Endothelial cell of umbilical vein (primary cell): ENCODE measurements at places on chromosomes 6 and 20. TPM values are rescaled to one million over a fixed set of nuclear protein-coding genes. Genes with fewer than 3 reads are reported as not detected.
A peak's percentile ranks its signal among the peaks of the same experiment; 100 is the strongest.

BAK1 gene
- 25.4 and 27.5 TPM in 2 replicates for total RNA-seq

C20orf204 gene
- 5.8 and 6.0 TPM in 2 replicates for total RNA-seq

CST7 gene
- total RNA-seq, result not detected in 2 replicates

C6orf58 gene
- total RNA-seq, result not detected in 2 replicates

STMND1 gene
- total RNA-seq, result not detected in 2 replicates

LY6G6D gene
- not detected in 2 replicates for total RNA-seq

HTR1B gene
- 54.7 and 57.5 TPM in 2 replicates for total RNA-seq

- no peaks in the 10 kb centered on the region for H3K4me1 ChIP-seq
- H3K36me3 ChIP-seq, result no peaks in the 10 kb centered on the region
- H3K4me3 ChIP-seq, result no peak overlapping the region
- H3K27me3 ChIP-seq, result no peaks in the 10 kb centered on the region
- DNase-seq, result no peak
Observed at GRCh38 chr6:160667639-160668481, 3.8 kb upstream of the LPA start.

GRCh38 chr20:22583773-22584521 lies 425 bp downstream of the FOXA2 start:
- peaks cover 91% of the 10 kb centered on the region for H3K27me3 ChIP-seq
- no peaks in the 10 kb centered on the region for H3K4me1 ChIP-seq
- H3K27ac ChIP-seq, result no peak overlapping the region
- no peak overlapping the region for H3K4me3 ChIP-seq

DNA sequence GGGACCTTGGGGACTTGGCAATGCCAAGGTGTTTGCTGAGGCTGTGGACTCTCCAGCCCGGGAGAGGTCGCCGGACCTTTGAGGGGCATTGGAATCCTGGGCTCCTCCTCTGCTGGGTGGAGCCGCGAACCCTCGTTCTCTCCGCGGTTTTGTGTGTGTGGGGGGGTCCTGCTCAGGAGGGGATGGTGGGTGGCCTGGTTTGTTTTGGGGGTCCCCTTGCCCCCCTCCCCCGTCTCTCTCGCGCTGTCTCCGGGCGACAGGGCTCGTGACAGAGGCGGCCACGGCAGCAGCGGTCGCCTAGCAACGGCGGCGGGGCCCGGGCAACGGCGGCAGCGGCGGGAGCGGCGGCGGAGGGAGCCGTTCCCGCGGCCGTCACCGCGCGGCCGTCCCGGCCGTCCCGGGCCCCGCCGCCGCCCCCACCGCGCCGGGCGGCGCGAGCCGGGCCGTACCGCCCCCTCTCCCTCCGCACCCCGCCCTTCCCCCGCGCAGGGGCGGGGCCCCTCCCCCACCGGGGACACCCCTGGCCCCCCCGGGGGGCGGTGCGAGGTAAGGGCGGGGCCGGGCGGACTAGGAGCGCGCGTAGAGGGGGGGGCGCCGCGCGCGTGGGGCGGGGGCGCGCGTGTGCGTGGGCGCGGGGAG lies 7.8 kb downstream of the SYNGAP1 start:
- H3K4me3 ChIP-seq, result peak overlapping the region; percentile 41
- peak; percentile 21 for DNase-seq
- H3K36me3 ChIP-seq, result no peaks in the 10 kb centered on the region
- no peak overlapping the region for H3K27ac ChIP-seq
- peaks cover 33% of the 10 kb centered on the region for H3K4me1 ChIP-seq

GRCh38 chr20:23294671-23295070 lies 55.9 kb upstream of the NXT1 start:
- H3K4me1 ChIP-seq, result no peaks in the 10 kb centered on the region
- no peak overlapping the region for H3K27ac ChIP-seq
- H3K4me3 ChIP-seq, result no peak overlapping the region
- no peaks in the 10 kb centered on the region for H3K36me3 ChIP-seq
- DNase-seq, result no peak

- no peak overlapping the region for H3K4me3 ChIP-seq
- H3K36me3 ChIP-seq, result no peaks in the 10 kb centered on the region
- no peak overlapping the region for H3K27ac ChIP-seq
- H3K27me3 ChIP-seq, result no peaks in the 10 kb centered on the region
- no peaks in the 10 kb centered on the region for H3K4me1 ChIP-seq
Observed at GRCh38 chr6:41722969-41723529, 12.4 kb downstream of the TFEB start.

- DNase-seq, result no peak
- no peak overlapping the region for H3K27ac ChIP-seq
- peaks cover 11% of the 10 kb centered on the region for H3K27me3 ChIP-seq
- no peaks in the 10 kb centered on the region for H3K4me1 ChIP-seq
- no peaks in the 10 kb centered on the region for H3K36me3 ChIP-seq
- no peak overlapping the region for H3K4me3 ChIP-seq
Observed at GRCh38 chr20:4574356-4574690, 147.4 kb upstream of the PRND start.

GRCh38 chr6:79302341-79302740 lies 67.9 kb upstream of the HMGN3 start:
- H3K27me3 ChIP-seq, result no peaks in the 10 kb centered on the region
- H3K4me3 ChIP-seq, result no peak overlapping the region
- no peak overlapping the region for H3K27ac ChIP-seq
- no peaks in the 10 kb centered on the region for H3K36me3 ChIP-seq
- no peak for DNase-seq
- H3K4me1 ChIP-seq, result peaks cover 3% of the 10 kb centered on the region

DNA sequence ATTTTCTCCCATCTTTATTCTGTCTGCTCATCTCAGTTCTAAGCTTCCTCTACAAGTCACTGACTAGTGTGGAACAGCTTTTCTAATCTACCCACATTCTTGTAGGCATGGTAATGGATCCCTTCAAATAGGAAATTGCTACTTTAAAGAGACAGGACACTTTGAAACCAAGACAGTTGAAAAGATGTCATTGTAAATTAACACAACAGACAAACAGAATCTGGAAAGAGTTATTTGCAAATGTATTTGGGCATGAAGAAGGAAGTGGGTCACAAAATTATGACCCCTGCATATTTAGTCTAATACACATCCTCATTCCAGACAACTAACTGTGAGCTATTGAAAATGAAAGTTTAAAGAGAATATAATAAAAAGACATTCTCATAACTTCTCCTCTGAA lies 298.2 kb upstream of the MARCKS start:
- peak overlapping the region; percentile 78 for H3K27ac ChIP-seq
- H3K36me3 ChIP-seq, result no peaks in the 10 kb centered on the region
- peak; percentile 62 for DNase-seq
- peaks cover 35% of the 10 kb centered on the region for H3K4me1 ChIP-seq

GRCh38 chr6:139114746-139115145 lies 20.1 kb upstream of the HECA start:
- no peaks in the 10 kb centered on the region for H3K36me3 ChIP-seq
- H3K4me3 ChIP-seq, result no peak overlapping the region
- no peak for DNase-seq
- no peaks in the 10 kb centered on the region for H3K4me1 ChIP-seq

DNA sequence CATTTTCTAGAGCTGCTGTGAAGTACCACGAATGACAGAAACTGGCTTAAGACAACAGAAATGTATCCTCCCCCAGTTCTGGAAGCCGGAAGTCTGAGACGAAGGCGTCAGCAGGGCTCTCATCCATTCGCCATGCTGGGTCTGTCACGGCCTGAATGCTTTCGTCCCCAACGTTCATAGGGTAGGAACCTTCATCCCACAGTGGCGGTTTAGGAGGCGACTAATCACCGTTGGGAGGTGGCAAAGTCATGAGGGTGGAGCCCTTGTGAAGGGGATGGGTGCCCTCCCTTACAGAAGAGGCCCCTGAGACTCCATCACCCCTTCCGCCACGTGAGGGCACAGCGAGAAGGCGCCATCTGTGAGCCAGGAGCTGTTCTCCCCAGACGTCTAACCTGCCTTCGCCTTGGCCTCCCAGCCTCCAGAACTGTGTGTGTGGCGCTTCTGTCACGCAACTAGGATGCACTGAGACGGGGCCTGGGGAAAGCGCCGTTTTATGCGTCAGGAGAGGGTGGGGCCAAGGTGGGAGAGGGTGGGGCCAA lies 250.3 kb downstream of the TTLL2 start:
- H3K27ac ChIP-seq, result no peak overlapping the region
- DNase-seq, result no peak
- H3K27me3 ChIP-seq, result no peaks in the 10 kb centered on the region

DNA sequence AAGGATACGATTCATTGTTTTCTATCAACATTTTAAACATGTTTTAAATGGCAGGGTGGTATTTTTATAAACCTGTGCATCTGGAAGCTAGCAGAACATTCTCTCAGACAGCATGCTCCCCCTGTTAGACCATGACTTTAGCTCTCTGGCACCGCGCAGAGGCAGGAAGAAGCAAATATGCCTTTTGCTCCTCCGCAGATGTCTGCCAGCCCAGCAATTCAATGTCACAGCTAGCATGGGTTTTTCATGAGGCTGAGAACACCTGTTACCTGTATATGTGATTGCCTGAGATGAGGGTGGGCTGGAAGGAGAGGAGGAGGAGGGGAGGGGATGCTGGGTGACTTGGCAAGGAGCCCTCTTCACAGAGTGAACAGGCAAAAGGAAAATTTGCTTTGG lies 6.7 kb downstream of the MTCH1 start:
- peaks cover 51% of the 10 kb centered on the region for H3K36me3 ChIP-seq
- no peak overlapping the region for H3K27ac ChIP-seq
- DNase-seq, result peak; percentile 47
- peaks cover 18% of the 10 kb centered on the region for H3K4me1 ChIP-seq

- no peak overlapping the region for H3K4me3 ChIP-seq
- DNase-seq, result no peak
- H3K27ac ChIP-seq, result no peak overlapping the region
- no peaks in the 10 kb centered on the region for H3K27me3 ChIP-seq
Observed at GRCh38 chr6:167444602-167445346, 119.9 kb downstream of the TTLL2 start.

- H3K27me3 ChIP-seq, result no peaks in the 10 kb centered on the region
- peaks cover 12% of the 10 kb centered on the region for H3K36me3 ChIP-seq
- H3K27ac ChIP-seq, result no peak overlapping the region
- no peak for DNase-seq
Observed at GRCh38 chr20:17651129-17651759, 30.8 kb downstream of the RRBP1 start.

DNA sequence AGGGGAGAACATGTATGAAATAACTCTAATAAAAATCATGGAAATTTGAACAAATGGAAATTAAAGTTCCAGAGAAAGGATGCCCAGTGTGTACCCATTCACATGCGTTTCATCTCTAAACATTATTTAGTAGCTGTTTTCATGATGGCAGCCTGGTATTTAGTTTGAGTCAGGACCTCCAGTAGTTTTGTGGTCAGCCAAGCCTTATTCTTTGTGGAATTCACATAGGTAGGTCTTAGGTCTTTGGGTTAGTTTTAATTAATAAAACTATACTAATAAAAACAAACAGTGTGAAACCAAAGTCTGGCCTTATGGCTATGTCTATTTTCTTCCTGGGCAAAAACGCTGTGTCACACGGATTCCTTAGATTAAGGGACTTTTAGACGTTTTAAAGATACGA lies 137.8 kb downstream of the FOXC1 start:
- H3K36me3 ChIP-seq, result no peaks in the 10 kb centered on the region
- H3K27me3 ChIP-seq, result no peaks in the 10 kb centered on the region
- no peak for DNase-seq
- H3K27ac ChIP-seq, result no peak overlapping the region

DNA sequence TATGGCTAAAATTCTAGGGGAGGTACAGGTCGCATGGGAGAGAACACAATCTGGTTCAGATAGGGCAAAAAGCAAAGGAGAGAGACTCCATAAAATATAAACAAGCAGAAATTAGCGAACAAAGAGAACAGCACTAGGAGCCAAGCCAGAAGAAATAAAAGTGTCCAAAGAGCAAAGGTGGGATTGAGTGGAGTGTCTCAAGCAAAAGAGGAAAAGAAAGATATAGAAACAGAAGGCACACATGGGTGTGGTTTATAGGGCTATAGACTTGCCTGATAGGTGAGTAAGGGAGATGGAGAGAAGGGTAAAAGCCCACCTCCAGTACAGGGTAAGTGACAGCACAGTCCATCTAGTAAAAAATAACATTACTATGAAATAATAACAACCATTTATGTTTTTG lies 36.5 kb upstream of the IRAK1BP1 start:
- H3K4me3 ChIP-seq, result no peak overlapping the region
- H3K36me3 ChIP-seq, result no peaks in the 10 kb centered on the region
- no peaks in the 10 kb centered on the region for H3K27me3 ChIP-seq
- DNase-seq, result no peak

- H3K27ac ChIP-seq, result no peak overlapping the region
- H3K27me3 ChIP-seq, result peaks cover 6% of the 10 kb centered on the region
- peaks cover 38% of the 10 kb centered on the region for H3K4me1 ChIP-seq
- no peak overlapping the region for H3K4me3 ChIP-seq
- DNase-seq, result peak; percentile 35
Observed at GRCh38 chr6:36353411-36353915, 16.8 kb upstream of the BNIP5 start.

GRCh38 chr6:134510142-134510541 lies 192.2 kb upstream of the SGK1 start:
- no peaks in the 10 kb centered on the region for H3K27me3 ChIP-seq
- DNase-seq, result no peak
- H3K4me3 ChIP-seq, result no peak overlapping the region
- H3K4me1 ChIP-seq, result peaks cover 19% of the 10 kb centered on the region
- H3K27ac ChIP-seq, result no peak overlapping the region

DNA sequence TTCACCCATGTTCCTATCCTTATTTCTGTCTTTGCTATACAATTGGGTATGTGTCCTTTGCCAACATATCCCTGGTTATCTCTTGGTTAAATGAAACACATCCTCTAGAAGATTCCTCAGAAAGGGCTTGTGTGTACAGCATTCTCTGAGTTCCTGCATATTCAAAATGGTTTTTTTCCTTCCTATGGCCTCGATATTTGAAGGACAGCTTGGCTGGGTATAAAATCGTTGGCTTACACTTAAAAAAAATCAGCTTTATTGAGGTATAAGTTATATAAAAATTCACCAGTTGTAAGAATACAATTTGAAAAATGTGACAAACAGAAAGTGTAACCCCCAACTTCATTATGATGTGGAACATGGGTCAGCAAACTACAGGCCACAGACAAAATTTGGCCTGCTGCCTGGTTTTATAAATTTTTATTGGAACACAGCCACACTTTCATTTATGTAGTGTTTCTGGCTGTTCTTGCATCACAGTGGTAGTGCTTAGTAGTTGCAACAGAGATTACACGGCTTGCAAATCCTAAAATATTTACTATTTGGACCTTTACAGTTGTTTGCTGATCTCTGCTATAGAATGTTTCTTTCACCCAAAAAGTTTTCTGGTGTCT lies 16.7 kb downstream of the PCMT1 start:
- no peaks in the 10 kb centered on the region for H3K4me1 ChIP-seq
- H3K27me3 ChIP-seq, result no peaks in the 10 kb centered on the region
- H3K36me3 ChIP-seq, result no peaks in the 10 kb centered on the region

DNA sequence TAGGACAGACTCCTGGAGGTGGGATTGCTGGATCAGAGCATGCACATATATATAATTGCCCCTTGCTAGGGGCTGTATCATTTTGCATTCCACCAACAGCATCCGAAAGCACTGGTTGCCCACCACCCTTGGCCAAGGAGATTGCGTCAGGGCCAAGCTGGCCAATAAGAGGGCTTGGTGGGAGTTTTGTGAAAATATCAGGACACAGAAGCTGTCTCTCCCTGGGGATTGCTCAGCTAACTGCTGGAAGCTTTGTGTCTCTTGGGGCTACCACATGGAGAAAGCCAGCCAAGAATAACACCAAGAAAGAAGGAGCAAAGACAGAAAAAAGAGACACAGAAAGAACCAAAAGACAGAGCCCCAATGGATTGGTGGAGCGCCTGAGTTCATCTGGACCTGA lies 90.6 kb upstream of the RALGAPA2 start:
- H3K27me3 ChIP-seq, result no peaks in the 10 kb centered on the region
- H3K4me3 ChIP-seq, result no peak overlapping the region
- peak overlapping the region; percentile 27 for H3K27ac ChIP-seq
- no peaks in the 10 kb centered on the region for H3K36me3 ChIP-seq
- H3K4me1 ChIP-seq, result peaks cover 16% of the 10 kb centered on the region

GRCh38 chr6:111478749-111479148 lies 4.3 kb downstream of the REV3L start:
- H3K4me1 ChIP-seq, result peaks cover 29% of the 10 kb centered on the region
- H3K36me3 ChIP-seq, result no peaks in the 10 kb centered on the region
- no peak overlapping the region for H3K4me3 ChIP-seq
- peak overlapping the region; percentile 10 for H3K27ac ChIP-seq
